ENCODE measurements at places on chromosomes 1 and 21. TPM values are rescaled to one million over a fixed set of nuclear protein-coding genes. Genes with fewer than 3 reads are reported as not detected.

- no peak for DNase-seq
Measured at GRCh38 chr1:91583326-91583755, 82.7 kb downstream of the CDC7 start.

PTAFR gene
- 9.8 TPM for total RNA-seq

DNA sequence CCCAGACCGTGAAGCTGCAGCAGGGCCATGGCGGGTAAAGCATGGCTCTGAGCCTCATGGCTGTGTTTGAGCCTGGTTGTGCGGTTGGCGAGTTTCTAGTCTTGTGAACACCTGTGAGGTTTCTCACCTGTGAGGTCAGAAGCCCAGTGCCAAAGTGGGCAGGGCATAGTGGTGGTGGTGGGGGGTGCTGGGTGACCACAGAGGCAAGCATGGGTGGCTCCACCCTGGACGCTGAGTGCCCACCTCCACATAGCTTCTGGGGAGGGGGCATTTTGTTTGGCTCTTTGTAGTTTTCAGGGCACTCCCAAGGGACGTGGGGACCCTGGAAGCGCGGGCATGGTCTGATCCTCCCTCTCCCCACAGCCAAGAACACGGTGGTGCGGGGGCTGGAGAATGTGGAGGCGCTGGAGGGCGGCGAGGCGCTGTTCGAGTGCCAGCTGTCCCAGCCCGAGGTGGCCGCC lies 91.1 kb downstream of the TRIM11 start:
- no peak for DNase-seq

GUCA2A gene
- total RNA-seq: 1.1 TPM

GRCh38 chr1:18681423-18681835 lies 50.8 kb downstream of the PAX7 start:
- DNase-seq: no peak

All from mucosa of gallbladder (tissue), 1 donor.